Bronchial epithelial cell (primary cell): ENCODE measurements at places on chromosomes 1 and 21. TPM values are rescaled to one million over a fixed set of nuclear protein-coding genes. Genes with fewer than 3 reads are reported as not detected.

CYP4X1 gene
- under 0.01 and 0.13 TPM in 2 replicates for total RNA-seq

- no peak for DNase-seq
Measured at GRCh38 chr1:56169856-56170255, 409.5 kb downstream of the PLPP3 start.

- peak; percentile 71 for DNase-seq
Measured at GRCh38 chr1:59026472-59026948, 242.7 kb upstream of the JUN start.

GRCh38 chr1:230843503-230844309 lies 24.6 kb downstream of the C1orf198 start:
- DNase-seq = no peak

- DNase-seq = peak; percentile 93
Measured at GRCh38 chr1:63487336-63488065, 35.5 kb downstream of the ITGB3BP start.

MTFR1L gene
- 15.0 and 22.0 TPM in 2 replicates for total RNA-seq

CRYBG2 gene
- total RNA-seq = 19.5 and 67.7 TPM in 2 replicates

- no peak for DNase-seq
Measured at GRCh38 chr1:179872558-179872957, 5.0 kb downstream of the TOR1AIP2 start.

GRCh38 chr1:14143777-14144176 lies 443.8 kb downstream of the PRDM2 start:
- peak; percentile 14 for DNase-seq

LMO4 gene
- 54.0 and 73.7 TPM in 2 replicates for total RNA-seq

DNA sequence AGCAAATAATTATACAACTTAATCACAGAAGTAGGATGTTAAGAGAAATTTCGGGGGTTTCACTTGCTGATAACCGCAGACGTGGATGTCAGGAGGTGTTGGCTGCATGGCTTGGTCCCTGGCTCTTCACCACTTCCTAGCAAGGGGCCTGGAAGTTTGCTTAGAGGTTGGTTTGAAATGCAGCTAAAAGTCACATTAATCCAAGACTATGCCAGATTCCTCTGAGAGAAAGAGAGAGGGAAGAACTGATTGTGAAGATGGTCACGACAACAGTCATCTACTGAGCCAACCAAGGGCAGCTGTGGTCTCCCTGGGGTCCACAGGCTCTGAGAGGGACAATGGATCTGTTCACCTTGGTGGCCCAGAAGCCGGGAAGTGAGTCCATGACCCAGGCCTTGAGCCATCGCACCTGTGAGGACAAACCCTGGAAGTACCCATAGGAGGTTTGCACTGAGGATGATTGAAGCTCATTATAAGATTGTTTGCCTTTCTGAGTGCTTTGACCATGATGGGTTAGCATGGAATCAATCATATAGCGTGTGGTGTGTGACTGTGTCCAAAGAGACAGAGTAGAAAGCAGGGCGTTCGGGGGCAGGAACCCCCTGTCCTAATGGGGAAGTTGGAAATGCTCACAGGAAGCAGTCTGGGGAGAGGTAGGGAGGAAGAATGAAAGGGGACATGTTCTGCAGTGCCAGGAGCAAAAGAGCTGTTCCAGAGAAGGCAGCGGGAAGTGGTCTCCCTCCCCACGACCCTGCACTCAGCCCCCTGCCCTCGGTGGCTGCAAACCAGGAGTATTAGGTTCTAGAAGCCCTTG lies 47.1 kb downstream of the UMODL1 start:
- DNase-seq = no peak

GRCh38 chr1:8598060-8598724 lies 219.2 kb downstream of the RERE start:
- DNase-seq = peak; percentile 50

DNA sequence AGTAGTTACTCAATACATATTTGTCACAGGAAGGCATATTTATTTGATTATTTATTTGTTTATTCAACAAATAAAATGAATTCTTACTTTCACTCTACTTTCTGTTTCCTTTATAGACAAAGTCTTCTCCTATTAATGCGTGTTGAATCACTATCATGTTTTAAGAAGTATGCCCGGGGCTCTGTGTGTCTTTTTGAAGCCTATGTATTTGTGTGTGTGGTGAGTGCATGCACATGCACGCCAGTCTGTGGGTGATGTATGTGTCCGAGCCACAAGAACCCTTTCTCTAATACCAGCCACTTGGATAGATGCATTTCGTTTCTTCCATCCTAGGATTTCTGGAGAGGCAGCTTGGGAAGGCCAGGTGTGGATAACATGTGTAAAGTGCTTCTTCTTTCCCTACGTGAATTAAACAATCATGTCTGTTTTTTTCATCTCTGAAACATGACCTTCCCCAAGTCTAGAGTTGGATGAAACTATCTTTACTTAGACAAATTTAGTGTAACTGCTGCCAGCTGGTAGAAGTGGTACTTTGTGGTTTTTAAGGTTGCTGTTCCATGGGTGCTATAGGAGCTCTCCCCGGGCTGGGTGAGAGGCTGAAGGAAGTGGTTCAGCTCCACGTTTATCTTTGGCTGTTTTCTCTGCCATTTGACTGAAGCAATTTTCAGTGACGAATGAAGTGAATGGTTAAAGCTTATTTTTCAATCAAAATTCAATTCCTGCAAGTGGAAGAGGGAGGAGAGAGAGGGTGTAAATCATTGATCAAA lies 46.8 kb upstream of the PPM1J start:
- DNase-seq = peak; percentile 75
